ENCODE measurements at places on chromosomes 5 and 9.

- no peak for DNase-seq
These were observed 631.9 kb downstream of the PSAT1 start for GRCh38 chr9:78928625-78929405.

- DNase-seq = no peak
These were observed 205.0 kb upstream of the DMRTA1 start for GRCh38 chr9:22241611-22242010.

GRCh38 chr5:137867664-137868063 is at the start of gene MYOT:
Gene MYOT (plus strand): TSS chr5:137867860. CDS start chr5:137870652, 2,792 bp downstream.
- no peak for DNase-seq

GRCh38 chr5:15234366-15234765 is 265.6 kb upstream of the FBXL7 start:
- no peak for DNase-seq

DNA sequence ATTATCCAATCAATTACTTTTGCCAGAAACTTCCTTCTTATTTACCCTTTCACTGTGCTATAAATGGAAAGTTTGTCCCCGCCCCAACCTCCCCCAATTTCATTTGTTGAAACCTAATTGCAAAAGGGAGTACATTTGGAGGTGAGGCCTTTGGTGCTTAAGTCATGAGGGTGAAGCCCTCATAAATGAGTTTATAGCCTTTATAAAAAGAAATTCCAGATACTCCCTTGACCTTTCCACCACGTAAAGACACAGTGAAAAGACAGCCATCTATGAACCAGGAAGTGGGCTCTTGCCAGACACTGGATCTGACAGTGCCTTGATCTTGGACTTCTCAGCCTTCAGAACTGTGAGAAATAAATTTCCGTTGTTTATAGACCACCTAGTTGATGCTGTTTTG is 82.3 kb downstream of the NUDT12 start:
- DNase-seq = no peak

DNA sequence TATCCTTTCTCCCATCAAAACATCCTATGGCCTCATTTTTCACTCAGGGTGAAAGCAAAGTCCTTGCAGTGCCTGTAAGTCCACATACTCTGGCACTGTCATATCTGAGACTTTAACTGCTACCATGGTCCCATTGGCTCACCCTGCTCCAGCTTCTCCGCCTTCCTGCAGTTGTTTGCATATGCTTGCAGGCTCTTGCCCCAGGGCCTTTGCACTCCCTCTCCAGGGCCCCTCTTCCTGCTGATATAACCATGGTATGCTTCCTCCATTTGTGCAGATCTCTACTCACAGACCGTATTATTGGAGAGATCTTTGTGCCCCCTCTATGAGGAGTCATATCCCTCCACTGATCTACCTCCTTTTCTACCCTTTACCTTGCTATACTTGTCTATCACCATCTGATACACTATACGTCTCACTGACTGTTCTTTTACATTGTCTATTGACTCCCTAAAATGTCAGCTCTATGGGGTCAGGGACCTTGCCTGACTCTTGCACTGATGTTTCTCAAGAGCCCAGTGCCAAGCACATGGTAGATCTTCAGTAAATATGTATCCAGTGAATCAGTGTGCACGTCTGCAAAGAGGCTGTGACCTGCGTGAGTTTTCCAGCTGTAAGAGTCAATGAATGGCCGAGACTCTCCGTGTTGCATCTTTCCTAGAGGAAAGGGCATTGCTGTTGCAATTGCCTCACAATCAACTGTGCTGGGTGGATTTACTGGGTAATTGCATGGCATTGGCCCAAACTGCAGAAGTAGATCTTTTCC is 81.7 kb upstream of the CPEB4 start:
- DNase-seq = no peak

DNA sequence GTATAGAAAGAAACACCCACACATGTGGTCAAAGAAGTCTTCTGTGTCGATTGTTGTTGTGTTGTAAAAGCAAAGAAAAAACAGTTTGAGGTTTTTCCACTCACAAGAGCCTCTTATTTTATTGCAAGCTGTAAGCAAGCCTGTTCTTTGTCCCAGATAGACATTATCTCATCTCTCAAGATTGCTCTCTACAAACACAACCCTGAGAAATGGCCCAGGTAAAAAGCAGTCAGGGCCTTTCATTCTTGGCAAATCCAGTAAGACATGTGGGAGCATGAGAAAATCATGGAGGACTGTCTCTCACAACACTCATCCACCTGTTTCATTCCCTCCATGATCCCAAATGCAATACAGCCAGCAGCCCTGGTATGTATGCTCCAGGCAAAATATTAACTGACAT is 286.6 kb upstream of the POU5F2 start:
- DNase-seq = no peak

- DNase-seq = no peak
These were observed 61.1 kb upstream of the TAS2R1 start for GRCh38 chr5:9691261-9691660.

Measured in GM13976 (cell line).